ENCODE measurements at places on chromosomes 11 and 22. TPM values are rescaled to one million over a fixed set of nuclear protein-coding genes. Genes with fewer than 3 reads are reported as not detected.

The NTM gene
- total RNA-seq: 108 TPM

The ZNF280A gene
- total RNA-seq: not detected

DNA sequence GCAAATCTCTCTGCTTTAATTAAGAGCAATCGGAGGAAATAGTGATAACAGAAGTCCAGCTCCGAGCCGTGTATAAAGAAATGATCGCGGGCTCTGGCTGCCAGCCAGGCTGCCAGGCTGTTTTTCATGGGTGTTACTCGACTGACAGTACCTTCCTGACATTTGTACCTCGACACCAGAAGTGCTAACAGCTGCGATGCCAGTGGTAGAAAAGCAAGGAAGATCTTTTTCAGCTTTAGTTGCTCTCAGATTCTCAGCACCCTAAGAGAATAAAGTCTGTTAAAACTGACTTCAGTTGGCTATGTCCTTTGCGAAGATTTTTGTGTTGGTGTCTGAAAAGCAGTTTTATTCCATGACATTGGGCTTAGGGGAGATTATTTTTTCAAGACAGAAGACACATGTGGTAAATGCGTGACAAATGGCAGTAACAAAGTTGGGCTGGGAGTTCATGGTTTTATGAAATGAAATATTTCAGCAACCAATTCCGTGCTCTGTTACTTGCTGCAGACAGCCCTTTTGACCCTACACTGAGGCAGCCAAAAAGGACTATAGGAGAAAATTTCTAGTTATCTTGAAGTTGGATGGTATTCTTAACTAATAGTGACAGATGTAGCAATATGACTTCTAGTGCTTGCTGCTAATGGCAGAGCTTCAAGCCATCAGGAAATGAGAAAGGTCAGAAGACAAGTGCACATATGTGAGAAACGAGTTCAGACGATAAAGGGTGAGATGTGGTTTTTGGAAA is 296.2 kb downstream of the CNTN5 start:
- H3K4me1 ChIP-seq: no peaks in the 10 kb centered on the region
- no peaks in the 10 kb centered on the region for H3K36me3 ChIP-seq
- no peak overlapping the region for H3K27ac ChIP-seq
- DNase-seq: peak; percentile 23

- no peak for DNase-seq
- peak overlapping the region; percentile 90 for H3K4me3 ChIP-seq
- no peaks in the 10 kb centered on the region for H3K36me3 ChIP-seq
- H3K27me3 ChIP-seq: no peaks in the 10 kb centered on the region
Measured at GRCh38 chr22:46763051-46763705, 728 bp downstream of the TBC1D22A start.

All from astrocyte (in vitro differentiated cells and primary cell).